Umbilical cord (tissue), 2 donors: ENCODE measurements at places on chromosomes 1 and 21. TPM values are rescaled to one million over a fixed set of nuclear protein-coding genes. Genes with fewer than 3 reads are reported as not detected.

MCOLN3 gene
- 2.6 TPM for total RNA-seq

CFAP45 gene
- total RNA-seq, result 13.2 TPM

DEPDC1 gene
- total RNA-seq, result 10.8 TPM

AK5 gene
- total RNA-seq, result 9.9 TPM

AGO3 gene
- total RNA-seq, result 51.3 TPM

FLG gene
- 1.7 TPM for total RNA-seq

ST6GALNAC5 gene
- 166 TPM for total RNA-seq

FLG2 gene
- total RNA-seq, result 2.4 TPM

PROK1 gene
- not detected for total RNA-seq
